Gastrocnemius medialis (tissue), 4 donors: ENCODE measurements at places on chromosomes 7 and 10. TPM values are rescaled to one million over a fixed set of nuclear protein-coding genes. Genes with fewer than 3 reads are reported as not detected.

- no peak for DNase-seq
- no peaks in the 10 kb centered on the region for H3K36me3 ChIP-seq
- no peak overlapping the region for H3K4me3 ChIP-seq
- H3K27ac ChIP-seq: no peak overlapping the region
- no peaks in the 10 kb centered on the region for H3K4me1 ChIP-seq
These were observed 136.9 kb downstream of the SKIDA1 start for GRCh38 chr10:21388589-21388988.

RAPGEF5 gene
- 16.1 TPM for total RNA-seq

AGAP5 gene
- total RNA-seq: 4.1 TPM

- H3K27me3 ChIP-seq: no peaks in the 10 kb centered on the region
- H3K36me3 ChIP-seq: no peaks in the 10 kb centered on the region
- H3K4me1 ChIP-seq: no peaks in the 10 kb centered on the region
- no peak overlapping the region for H3K27ac ChIP-seq
- no peak for DNase-seq
- no peak overlapping the region for H3K4me3 ChIP-seq
These were observed 10.5 kb downstream of the LSM5 start for GRCh38 chr7:32479574-32480200.

DNA sequence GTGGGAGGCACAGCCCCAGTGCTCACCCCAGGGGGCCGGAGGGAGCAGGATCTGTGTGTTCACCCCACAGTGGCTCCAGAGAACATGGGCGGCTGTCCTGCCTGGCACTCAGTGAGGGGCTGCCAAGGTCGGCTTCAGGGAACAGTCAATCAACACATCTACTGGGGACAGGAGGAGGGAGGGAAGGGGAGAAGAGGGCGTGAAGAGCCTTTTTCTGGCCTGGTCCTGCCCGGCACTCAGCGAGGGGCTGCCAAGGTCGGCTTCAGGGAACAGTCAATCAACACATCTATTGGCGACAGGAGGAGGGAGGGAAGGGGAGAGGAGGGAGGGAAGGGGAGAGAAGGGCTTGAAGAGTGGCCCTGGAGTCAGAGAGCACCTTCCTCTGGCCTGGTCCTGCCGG, 184.9 kb downstream of the ADARB2 start:
- no peaks in the 10 kb centered on the region for H3K36me3 ChIP-seq
- DNase-seq: no peak
- H3K4me3 ChIP-seq: no peak overlapping the region
- no peak overlapping the region for H3K27ac ChIP-seq

DNA sequence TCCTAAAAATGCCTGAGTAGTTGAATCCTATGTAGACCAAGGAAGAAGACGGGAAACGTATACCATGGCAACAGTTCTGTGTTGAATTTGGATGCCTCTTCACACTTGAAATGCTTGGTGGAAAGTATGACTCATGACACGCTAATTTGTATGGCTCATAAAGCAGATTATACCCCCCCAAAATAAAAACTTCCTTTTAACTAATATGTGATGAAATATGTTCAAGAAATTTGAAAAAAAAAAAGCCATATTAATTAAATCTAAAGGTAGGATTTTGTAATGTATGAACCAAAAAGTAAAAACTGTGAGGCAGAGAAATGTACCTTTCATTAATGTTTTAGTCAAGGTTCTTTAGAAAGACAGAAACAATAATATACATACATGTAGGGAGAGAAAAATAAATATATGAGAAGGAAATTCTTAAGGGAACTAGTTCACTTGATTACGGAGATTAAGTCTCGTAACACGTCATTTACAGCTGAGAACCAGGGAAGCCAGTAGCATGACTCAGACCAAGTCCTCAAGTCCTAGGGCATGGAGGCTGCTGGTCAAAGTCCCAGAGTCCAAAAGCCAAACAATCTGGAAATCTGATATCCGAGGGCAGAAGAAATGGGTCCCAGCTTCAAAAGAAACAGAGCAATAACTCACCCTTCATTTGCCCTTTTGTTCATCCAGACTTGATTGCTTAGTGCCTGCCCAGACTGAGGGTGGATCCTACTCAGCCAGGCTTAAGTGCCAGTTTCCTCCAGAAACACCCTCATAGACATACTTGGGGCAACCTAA, 485.1 kb downstream of the SEMA3D start:
- H3K27ac ChIP-seq: no peak overlapping the region
- H3K27me3 ChIP-seq: no peaks in the 10 kb centered on the region
- DNase-seq: no peak
- H3K4me1 ChIP-seq: no peaks in the 10 kb centered on the region
- H3K36me3 ChIP-seq: no peaks in the 10 kb centered on the region

- no peak for DNase-seq
- H3K4me1 ChIP-seq: no peaks in the 10 kb centered on the region
- no peak overlapping the region for H3K4me3 ChIP-seq
- no peaks in the 10 kb centered on the region for H3K36me3 ChIP-seq
- H3K27me3 ChIP-seq: no peaks in the 10 kb centered on the region
- no peak overlapping the region for H3K27ac ChIP-seq
These were observed 54.5 kb upstream of the EMX2 start for GRCh38 chr10:117488004-117488403.

SAMD9L gene
- 7.6 TPM for total RNA-seq

DNA sequence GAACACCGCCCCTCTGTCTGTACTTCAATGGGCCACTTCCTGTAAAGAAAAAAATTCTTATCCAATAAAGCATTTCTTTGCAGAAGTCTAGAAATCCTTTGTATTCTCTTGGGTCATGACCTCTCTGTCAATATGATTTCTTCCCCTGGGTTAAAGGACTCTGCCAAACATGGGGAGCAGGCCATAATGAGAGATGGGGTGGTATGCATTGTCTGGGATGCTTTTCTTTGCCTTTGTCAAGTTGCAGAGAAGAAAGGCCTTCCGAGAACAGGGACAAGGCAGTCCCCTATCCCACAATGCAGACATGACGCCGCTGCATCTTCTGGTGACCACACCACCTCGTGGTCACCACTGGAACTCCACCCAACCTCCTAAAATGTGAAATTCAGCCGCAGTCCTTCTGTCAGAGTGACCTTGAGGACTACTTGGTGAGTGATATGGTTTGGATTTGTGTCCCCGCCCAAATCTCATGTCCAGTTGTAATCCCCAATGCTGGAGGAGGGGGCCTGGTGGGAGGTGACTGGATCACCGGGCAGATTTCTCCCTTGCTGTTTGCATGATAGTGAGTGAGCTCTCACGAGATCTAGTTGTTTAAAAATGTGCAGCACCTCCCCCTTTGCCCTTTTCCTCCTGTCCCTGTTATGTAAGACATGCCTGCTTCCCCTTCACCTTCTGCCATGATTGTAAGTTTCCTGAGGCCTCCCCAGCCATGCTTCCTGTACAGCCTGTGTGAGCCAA, 15.2 kb upstream of the FRMPD2 start:
- no peak for DNase-seq
- no peak overlapping the region for H3K27ac ChIP-seq
- H3K36me3 ChIP-seq: no peaks in the 10 kb centered on the region
- no peaks in the 10 kb centered on the region for H3K4me1 ChIP-seq
- H3K27me3 ChIP-seq: no peaks in the 10 kb centered on the region

WDFY4 gene
- total RNA-seq: 0.94 TPM

HIP1 gene
- 11.1 TPM for total RNA-seq
